ENCODE measurements at places on chromosomes 7 and 10. TPM values are rescaled to one million over a fixed set of nuclear protein-coding genes. Genes with fewer than 3 reads are reported as not detected.

- ATAC-seq: no peak
Observed at GRCh38 chr10:74103560-74104258, 46.9 kb downstream of the AP3M1 start.

DNA sequence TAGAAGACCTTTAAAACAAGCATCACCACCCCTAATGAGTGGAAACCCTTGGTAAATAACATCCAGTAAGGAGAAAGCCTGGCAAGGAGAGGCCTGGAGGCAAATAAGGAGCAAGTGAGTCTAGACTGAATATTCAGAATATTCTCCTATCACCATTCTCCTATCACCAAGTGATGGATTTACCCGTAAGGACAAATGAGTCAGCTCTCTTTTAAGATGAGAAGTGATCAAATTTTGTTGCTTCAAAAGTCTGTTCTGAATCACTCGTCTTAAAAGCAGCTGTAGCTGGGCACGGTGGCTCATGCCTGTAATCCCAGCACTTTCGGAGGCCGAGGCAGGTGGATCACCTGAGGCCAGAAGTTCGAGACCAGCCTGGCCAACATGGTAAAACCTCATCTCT lies 28.4 kb downstream of the KIAA1549 start:
- ATAC-seq: no peak

DNA sequence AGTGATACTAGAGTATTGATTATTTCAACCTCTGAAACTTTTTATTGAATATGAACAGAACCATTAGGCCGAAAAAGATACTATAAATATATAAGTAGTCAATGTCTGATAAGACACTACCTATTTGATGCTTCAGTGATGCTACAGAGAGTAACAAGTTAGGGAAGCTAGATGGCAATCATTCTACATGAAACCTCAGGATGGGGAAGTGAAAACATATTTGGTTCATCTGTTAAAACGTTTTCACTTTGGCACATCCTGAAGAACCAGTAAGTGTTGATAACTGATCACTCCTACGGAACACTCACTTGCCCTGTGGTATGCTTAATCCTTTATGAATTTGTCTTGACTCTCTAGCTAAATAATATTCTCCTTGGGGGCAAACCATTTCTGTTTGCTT lies 1064.9 kb downstream of the NXPH1 start:
- ATAC-seq: no peak

GRCh38 chr7:131157530-131158243 lies 170.0 kb upstream of the MKLN1 start:
- peak; percentile 74 for ATAC-seq

Gene ITIH2
- not detected for total RNA-seq

DNA sequence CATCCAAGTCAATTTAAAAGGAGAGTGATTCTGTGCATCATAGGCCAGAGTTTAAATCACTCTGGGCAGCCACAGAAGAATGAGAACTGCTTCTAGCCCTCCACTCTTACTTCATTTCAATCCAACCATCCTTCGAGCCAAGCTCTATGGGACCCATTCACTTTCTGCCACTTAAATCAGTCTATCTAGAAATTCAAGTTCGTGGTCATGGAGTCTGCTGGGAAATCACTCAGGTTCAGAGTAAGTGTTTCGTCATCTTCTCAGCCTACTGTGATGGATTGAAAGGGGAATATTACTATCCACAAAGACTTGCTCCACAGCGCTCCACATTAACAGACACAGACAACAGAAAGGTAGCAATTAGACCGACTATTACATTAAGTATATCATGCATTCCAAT lies 4.6 kb downstream of the DCLRE1C start:
- no peak for ATAC-seq

DNA sequence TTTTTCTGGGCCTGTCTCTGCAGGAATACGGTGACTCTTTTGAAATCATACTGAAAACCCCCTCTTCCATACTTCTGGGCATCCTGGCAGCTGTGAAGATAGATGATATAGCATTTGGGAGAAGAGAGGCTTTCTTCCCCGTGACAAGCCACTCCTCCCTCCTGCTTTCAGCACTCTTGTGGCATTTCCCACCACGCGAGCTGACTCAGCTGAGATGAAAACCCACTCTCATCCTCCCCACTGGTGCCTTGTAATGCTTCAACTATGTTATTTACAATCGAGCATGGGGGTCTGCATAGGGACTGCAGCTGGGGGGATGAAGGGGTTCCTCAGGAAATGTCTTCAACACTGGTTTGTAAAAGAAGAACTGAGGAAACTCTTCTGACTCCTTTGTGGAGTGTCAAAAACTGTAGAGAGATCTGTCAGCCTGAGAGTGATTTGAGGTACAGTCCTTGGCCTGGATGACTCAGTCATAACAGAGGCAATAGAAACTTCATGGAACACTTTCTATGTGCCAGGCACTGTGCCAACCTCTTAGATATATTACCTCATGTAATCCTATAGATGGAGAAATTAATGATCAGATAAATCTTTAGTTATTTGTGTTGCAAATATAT lies 1.7 kb upstream of the TBATA start:
- no peak for ATAC-seq

- no peak for ATAC-seq
Observed at GRCh38 chr7:42833411-42833810, 78.5 kb downstream of the C7orf25 start.

DNA sequence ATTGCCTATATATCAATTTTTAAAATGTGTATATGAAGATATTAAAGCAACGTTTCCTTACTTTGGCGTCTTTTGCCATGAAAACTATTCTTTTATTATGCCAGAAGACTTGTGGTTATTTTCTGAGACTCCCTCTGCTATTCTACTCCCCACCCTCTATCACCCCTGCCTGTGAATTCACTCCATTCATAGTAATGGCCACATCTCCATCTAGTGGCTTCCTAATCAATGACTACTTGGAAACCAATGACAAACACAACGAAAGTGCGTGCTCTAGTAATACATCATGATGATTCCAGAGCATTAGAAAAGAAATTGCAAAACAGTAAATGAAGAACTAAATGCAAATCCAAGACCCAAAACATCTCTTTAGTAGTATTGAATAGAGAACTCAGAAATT lies 186.7 kb upstream of the HGF start:
- ATAC-seq: no peak

Gene ADGRA1
- 0.13 TPM for total RNA-seq

GRCh38 chr7:5582532-5582935 lies 158.9 kb upstream of the TNRC18 start:
- ATAC-seq: no peak

- no peak for ATAC-seq
Observed at GRCh38 chr7:151228024-151228866, 1.2 kb upstream of the ABCF2 start.

Gene LIPF
- total RNA-seq: not detected

DNA sequence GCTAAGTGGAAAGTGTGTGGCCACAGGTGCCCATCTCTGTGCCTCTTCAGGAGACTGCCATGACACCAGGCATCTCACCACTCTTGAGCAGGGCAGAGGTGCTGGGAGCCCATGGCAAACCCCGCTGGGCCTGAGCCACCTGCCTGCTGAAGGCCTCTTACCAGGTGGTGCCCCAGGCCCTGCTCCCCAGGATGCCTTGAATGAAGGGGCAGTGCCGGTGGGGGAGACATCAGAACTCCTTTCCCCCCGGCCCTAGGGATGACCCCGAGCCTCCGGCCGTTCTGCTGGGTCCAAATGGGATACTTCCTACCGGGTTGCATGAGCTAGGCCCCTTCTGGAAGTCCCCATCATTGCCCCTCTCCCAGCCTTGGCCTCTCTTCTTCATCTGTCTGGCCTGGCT lies 37.6 kb downstream of the UNC5B start:
- no peak for ATAC-seq

- no peak for ATAC-seq
Observed at GRCh38 chr7:105454921-105455320, 66.2 kb upstream of the SRPK2 start.

DNA sequence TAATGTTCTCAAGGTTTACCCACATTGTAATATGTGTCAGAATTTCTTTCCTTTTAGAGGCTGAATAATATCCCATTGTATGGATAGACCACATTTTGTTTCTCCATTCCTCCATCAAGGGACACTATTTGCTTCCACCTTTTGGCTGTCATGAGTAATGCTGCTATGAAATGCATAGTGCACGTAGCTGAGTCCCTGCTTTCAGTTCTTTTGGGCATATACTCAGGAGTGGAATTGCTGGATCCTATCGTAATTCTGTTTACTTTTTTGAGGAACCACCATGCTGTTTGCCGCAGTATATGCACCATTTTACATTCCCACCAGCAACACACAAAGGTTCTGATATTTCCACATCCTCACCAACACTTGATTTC lies 60.0 kb downstream of the PRF1 start:
- ATAC-seq: no peak

DNA sequence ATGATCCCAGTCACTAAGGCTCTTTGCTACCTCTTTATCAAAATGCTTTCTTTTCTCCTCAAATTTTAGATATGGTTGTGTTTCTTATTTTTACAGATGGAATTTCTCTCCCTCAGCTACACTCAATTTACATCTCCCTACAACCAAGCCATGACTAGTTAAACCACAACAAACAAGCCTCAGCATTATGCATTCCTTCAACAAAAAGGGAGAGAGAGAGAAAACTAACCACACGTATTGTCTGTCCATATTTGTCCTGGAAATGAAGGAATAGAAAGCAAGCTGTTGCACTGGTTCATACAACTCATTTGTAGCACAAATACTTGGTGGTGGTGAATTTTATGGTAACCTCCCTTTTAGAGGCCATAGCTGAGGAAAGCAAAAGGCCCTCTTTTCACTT lies 286.4 kb downstream of the AHR start:
- no peak for ATAC-seq
